ENCODE measurements at places on chromosomes 13 and 19.

GRCh38 chr19:41386442-41386841, 10.1 kb downstream of the TMEM91 start:
- no peak for DNase-seq

- DNase-seq = no peak
These were observed 78.0 kb downstream of the STARD13 start for GRCh38 chr13:33207615-33207961.

DNA sequence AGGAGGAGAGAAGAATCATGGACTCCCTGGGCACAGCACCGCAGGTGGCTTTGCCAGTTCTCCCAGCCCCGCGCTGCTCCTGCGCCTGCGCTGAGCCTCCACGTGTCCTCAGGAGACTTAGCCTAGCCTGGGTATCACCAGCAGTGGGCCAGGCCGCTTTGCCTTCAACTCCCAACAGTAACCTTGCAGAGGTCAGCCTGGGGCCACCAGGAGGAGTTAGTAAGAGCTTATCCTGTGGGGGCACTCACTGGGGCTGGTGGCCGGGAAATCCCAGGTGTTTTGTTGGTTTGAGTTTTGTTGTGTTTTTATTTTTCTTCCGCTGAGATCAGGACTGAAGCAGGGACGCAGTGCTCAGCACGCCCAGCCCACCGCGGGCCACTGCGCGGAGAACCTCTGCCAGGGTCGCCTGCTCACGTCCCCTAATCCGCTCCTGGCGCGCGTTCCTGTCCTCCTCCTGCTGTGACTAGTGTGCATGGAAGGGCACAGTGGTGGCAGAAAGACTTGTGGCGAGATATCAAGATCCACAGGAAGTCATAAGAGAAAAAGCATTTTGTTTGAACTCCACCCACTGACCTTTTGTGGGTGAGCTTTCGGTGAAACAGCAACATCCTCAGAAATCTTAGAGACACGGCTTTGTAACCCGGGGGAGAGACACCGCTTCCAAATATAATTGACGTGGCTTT, 207.4 kb upstream of the RFC3 start:
- DNase-seq = no peak

DNA sequence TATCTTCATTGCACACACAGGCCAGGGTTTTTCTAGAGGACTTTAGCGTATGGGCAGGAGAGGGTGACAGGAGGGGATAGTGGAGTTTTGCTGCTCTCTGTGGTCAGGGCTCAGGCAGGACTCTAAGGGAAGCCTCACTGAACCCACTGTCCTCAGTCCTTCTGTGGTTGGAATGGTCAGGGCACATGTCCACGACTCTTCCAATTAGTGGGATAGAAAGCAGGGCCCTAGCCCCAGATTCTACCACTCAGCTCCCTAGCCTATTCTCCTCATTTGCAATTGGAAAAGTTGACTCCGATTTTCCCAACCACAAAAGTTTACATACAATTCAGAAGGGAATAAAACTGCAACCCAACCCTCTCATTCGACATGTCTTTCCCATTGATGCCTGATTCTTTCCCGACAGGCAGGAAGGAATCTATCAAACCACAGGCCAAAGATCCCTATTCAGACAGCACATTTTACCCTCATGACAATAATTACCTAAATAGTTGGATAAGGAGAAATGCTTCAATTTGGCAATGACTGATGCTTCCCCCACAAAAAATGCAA, 38.2 kb downstream of the TGDS start:
- no peak for DNase-seq

- no peak for DNase-seq
These were observed 37.9 kb downstream of the MLLT1 start for GRCh38 chr19:6241680-6242377.

DNA sequence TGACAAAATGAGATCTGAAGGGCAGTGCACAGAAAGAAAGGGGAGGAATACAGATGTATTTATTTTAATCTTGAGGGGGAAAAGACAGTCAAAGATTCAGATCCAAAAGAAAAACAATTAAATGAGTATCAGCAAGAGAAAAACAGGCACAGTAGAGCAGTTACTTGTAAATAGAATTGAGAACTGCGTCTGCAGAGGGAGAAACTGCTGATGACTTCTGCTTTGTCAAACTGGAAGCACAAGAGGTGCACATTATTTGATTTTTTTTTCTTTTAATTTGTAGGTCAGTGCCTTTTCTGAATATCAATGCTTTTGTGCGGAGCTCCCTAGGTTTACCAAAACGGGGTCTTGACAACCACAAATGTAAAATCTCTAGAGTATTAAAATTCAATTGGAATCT, 37.3 kb downstream of the EFNB2 start:
- DNase-seq = no peak

GRCh38 chr13:81487151-81487550, 1146.2 kb upstream of the SPRY2 start:
- no peak for DNase-seq

- no peak for DNase-seq
These were observed 3.3 kb upstream of the AMER2 start for GRCh38 chr13:25175431-25175830.

DNA sequence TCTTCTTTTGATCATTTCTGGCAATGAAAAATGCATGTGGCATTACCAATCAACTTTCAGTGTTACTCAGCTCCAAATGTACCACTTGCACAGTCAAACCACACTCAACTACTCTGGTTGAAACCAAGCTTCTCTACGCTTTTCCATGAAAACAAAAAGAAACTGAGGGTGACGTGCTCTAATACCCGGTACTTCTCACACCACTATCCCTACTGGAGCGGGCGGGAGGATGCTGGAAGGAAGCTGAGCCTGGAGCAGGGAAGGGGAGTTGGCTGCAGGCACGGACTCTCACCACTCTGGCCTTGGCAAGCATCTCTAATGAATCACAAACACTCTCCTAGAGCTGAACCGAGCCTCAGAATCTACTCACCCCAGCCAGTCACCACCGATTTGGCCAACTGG, 48.2 kb downstream of the STK24 start:
- no peak for DNase-seq

DNA sequence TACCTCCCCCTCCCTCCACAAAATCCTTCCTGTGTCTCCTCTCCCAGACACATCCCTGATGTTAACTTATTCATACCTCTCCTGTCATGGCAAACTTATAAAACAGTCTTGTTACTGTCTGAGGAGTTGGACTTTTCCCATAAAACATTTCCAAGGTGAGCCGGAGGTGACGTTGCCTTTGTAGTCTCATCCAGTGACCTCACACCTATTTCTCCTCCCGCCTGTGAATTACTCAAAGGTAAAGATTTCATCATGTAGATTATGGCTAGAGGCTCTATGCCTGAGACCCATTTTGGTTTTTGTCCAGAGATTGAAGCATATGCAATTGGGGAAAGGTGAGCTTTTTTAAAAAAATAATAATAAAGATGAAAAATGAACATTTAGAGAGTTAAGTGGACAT, 529.0 kb downstream of the MYO16 start:
- DNase-seq = no peak

GRCh38 chr13:49607761-49608160, 20.5 kb upstream of the ARL11 start:
- no peak for DNase-seq

- no peak for DNase-seq
These were observed 10.4 kb downstream of the EPS8L1 start for GRCh38 chr19:55085923-55086715.

DNA sequence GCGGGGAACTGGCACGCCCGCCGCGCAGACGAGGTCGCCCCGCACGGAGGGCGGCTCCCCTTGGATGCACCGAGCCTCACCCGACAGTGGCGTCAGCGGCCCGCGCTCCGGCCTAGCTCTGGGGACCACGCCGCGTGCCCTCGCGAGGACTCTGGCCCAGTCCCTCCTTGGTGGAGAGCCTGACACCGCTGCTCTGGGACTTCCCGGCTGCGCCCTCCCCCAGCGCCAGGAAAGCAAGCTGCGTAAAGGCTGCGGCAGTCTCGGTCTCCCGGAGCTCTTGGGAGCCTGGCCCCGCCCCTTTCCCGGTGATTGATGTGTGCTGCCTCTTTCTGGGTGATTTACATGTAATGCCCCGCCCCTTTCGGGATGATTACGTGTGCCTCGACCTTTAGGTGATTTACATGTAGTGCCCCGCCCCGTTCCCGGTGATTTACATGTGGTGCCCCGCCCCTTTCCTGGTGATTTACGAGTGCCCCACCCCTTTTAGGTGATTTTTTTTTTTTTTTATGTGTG, at the start of gene LENG9:
Gene LENG9, minus strand, starts transcription at position 248 of the 513 bp plus-strand sequence. CDS start 252 bp downstream, outside the sequence.
- peak; percentile 98 for DNase-seq

DNA sequence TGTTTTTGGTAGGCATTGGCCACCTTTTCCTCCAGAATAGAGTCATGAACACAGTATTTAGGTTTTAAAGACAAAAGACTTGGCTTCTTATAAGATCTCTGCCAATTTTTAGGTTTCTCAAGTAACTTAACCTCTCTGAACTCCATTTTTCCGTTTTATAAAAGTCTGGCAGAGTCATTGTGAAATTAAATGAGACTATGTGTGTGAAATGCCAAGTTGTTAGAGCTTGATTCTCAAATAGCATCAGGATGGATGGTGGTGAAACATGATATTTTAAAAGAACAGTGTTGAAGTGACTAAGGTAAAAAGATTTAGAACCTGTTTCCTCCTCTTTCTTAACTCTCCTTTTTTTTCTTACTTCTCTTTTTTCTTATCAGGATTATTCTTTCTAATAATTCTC, 617.7 kb upstream of the SLITRK1 start:
- no peak for DNase-seq

DNA sequence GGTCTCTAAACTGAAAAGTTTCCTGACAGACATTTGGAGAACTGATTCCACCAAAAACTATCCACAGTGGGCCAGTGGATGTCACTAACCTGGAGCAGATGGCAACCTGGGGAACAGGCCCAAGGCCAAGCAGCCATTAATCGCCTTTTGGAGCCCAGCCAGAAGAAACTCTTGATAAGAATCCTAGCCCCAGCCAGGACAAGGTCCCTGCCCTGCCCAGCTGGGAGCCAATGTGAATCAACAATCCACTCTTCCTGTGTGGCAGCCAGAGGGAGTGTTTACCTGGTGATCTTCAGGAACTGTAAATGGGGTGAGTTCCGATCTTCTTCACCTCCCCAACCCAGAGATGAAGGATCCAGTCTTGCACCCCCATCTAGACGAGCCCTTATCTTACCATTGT, 14.5 kb upstream of the IGSF23 start:
- DNase-seq = no peak

DNA sequence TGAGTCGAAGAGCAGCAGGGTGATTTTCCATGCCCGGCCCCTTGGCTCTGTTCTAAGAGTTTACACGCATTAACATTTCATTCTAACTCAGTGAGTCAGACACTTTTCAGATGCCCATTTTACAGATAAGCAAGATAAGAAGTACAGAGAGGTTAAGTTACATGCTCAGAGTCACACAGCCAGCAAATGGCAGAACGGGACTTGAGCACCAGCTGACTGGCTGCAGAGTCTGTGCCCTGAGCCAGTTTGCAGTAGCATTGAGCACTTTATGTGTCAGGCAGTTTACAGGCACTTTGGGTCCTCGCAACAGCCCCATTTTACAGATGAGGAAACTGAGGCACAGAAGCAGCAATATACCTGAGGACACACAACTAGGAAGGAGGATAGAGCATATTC, 19.0 kb downstream of the CCDC8 start:
- DNase-seq = no peak

DNA sequence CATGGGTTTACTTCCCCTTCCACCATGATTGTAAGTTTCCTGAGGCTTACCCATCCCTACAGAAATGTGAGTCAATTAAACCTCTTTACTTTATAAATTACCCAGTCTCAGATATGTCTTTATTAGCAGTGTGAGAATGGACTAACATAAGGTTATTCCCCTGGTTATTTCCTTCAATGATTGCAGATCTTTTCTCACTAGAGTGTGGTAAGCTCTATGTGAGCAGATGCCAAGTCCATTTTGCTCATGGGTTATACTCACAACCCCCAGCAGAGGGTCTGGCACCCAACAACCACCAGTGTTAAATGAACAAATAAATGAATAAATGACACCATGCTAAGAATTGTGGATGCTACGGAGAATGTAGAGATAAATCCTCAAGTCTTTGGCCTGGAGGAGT, 472.8 kb downstream of the LIG4 start:
- no peak for DNase-seq

- DNase-seq = no peak
These were observed 5.0 kb upstream of the CDX2 start for GRCh38 chr13:27973961-27974662.

- DNase-seq = no peak
These were observed 252.8 kb downstream of the SHISA2 start for GRCh38 chr13:25798998-25799397.

GRCh38 chr13:24225062-24225461, 64.5 kb downstream of the SPATA13 start:
- DNase-seq = no peak

GRCh38 chr19:31890230-31890629, 455.2 kb upstream of the ZNF507 start:
- no peak for DNase-seq

DNA sequence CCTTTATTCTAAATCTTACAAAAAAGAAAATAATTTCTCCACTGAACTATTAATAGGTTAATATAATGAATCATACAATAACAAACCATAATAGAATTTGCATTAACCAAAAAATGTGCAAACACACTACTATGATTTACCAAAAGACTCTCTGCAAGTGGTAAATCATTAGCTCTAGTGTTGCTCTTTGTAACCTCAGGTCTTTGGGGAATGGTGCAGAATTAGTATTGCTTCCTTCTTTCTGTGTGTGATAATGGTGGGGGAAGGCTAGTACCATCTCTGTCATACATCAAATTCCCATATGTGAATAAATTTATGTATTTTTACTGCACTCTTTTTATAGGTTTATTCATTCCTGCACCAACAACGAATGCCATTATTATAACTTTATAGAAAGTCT, 105.1 kb downstream of the COG6 start:
- no peak for DNase-seq

DNA sequence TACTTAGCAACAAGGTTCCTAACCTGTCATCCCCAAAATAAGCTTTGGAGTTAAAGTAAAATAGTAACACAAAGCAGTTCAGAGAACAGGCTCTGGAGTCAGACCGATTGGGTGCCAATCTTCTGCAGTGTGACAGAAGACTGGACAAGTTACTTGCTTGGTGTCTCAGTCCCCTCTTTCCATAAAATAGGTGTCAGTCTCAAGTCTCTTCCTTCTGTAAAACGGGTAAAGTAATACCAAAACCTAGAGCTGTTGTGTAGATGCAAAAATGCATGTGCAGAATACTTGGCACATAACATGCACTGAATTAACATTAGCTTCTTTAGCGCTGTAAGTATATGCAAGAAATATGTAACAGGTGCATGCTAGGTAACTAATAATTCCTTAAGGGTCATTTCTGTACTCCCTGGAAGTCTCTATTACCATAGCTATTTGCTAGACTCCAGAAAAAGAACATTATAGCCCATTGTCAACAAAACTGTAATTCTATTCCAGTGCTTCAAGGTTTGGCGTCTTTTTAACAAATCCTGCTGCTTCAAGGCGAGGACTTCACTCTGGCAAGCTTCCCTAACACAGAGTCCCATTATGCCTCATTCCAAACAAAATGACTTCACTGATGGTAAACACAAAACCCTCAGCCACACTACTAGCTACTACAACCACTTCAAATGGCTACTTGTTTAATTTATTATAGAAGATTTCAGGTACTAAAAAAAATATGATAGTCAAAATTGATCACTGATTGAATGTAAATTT, 32.8 kb downstream of the ELF1 start:
- DNase-seq = no peak
